T-cell (primary cell): ENCODE measurements at places on chromosomes 13 and 19.

GRCh38 chr19:46530636-46531035, 35.0 kb upstream of the PNMA8B start:
- no peak overlapping the region for H3K4me3 ChIP-seq
- H3K4me1 ChIP-seq = peaks cover 5% of the 10 kb centered on the region
- no peaks in the 10 kb centered on the region for H3K36me3 ChIP-seq
- H3K27me3 ChIP-seq = no peaks in the 10 kb centered on the region
- no peak overlapping the region for H3K27ac ChIP-seq

DNA sequence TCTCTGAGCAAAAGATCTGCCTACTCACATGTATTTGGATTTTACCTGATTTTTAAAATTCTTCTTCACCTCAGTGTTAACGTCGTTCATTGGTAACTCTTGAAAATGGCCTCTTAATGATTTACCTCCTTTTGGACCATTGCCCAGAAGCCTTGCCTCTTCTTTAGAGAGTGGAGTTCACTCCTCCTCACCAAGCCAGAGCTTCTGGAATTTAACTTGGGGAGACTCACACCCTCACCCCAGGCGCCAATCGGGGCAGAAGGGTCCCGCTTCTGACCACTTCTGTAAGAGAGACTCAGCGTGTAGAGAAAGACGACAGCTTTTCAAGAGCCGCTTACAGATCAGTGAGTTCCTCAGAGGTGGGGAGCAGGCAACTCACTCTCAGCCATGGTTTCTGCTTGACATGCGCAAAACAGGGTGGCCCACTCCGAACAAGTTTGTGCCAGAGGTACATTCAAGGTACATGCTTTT, 2.7 kb downstream of the PNMA8C start:
- H3K4me1 ChIP-seq = peaks cover 25% of the 10 kb centered on the region
- H3K27ac ChIP-seq = no peak overlapping the region
- H3K36me3 ChIP-seq = no peaks in the 10 kb centered on the region
- H3K4me3 ChIP-seq = no peak overlapping the region
- H3K27me3 ChIP-seq = peaks cover 68% of the 10 kb centered on the region

DNA sequence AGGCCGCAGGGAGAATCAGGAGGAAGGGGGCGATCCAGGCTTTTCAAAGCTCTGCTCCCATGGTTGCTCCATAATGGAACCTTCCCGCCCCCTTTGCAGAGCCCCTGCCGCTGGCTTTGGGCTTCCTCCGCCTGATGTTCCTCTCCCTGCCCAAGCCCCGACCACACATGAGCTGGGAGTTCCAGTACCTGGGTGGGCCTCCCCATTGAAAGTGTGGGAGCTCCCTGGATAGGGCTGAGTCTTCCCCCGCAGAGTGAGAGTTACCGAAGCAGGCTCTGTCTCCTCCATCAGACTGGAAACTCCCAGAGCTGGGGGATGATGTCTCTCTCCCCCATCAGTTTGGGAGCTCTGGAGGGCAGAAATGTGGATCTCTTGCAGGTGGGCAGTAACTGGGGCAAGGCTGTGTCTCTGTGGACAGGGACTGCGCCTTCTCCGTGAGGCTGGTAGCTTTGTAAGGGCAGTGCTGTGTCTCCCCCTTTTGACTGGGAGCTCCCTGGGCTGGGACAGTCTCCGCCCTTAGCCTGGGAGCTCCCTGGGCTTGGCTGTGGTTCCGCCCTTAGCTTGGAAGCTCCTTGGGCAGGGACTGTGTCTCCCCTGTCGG, 722 bp downstream of the DCAF15 start:
- H3K36me3 ChIP-seq = peaks cover 40% of the 10 kb centered on the region
- peak overlapping the region; percentile 78 for H3K4me3 ChIP-seq
- H3K27me3 ChIP-seq = no peaks in the 10 kb centered on the region
- peak; percentile 11 for DNase-seq
- peak overlapping the region; percentile 57 for H3K27ac ChIP-seq

DNA sequence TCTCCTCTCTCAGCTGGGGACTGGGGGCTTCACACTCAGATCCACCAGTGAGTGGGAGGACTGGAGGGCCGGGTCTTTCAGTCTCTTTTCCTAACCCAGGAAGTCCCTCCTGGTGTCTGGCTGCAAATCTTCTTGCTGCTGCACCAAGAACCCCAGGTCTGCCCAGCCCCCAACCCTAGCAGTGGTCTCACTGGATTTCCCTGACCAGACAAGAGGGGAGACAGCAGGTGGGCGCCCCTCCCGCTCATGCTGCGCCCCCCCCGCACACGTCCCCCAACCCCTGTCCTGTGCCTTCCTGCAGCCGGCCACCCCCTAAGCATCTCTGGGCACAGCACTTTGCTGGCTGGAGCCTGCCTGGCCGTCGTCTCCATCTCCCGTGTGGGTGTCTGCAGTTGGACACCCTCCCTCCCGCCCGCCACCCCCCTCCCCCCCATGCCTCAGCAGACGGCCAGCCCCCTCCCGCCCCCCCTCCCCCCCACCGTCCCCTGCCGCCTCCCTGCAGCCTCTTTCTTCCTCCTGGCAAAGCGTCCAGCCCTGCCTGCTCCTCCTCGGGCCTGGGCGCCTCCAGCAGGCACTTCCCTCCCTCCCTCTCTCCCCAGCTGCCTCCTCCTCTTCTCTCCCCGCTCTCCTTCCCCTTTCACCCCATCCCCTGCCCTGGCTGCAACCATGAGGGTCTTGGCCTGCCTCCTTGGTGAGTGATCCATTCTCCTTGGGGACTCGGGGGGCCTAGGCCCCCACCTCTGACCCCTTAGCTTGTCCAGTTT, at the start of gene SSC5D:
SSC5D (plus strand) TSS at position 513 of the 764 bp plus-strand sequence; CDS start at position 667, 154 bp downstream.
- no peak for DNase-seq
- H3K36me3 ChIP-seq = no peaks in the 10 kb centered on the region
- peaks cover 28% of the 10 kb centered on the region for H3K4me1 ChIP-seq
- H3K27ac ChIP-seq = no peak within 1 kb of the TSS
- no peaks in the 10 kb centered on the region for H3K27me3 ChIP-seq
- no peak within 1 kb of the TSS for H3K4me3 ChIP-seq

GRCh38 chr13:43804461-43805070, 17.8 kb upstream of the ENOX1 start:
- H3K27me3 ChIP-seq = no peaks in the 10 kb centered on the region
- DNase-seq = no peak
- no peaks in the 10 kb centered on the region for H3K36me3 ChIP-seq
- no peaks in the 10 kb centered on the region for H3K4me1 ChIP-seq

DNA sequence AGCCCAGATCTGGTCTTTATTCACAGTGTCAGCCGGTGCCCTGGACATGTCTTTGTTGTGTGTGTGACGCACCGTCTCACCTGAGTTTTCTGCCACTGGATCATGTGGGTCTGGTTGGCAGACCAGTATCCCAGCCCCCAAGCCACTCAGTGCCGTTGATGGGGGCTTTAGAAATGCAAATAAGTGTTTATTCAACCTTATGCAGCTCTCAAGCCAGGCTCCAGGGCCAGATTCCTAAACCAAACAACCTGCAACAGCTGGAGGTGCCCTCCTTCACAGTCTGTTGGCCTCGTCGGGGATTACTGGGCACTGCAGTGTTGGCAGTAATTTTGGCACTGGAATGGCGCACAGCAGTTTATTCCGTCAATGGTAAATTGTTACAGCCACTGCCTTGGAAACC, 21.6 kb downstream of the FAM124A start:
- no peak overlapping the region for H3K4me3 ChIP-seq
- no peaks in the 10 kb centered on the region for H3K36me3 ChIP-seq
- H3K4me1 ChIP-seq = no peaks in the 10 kb centered on the region
- no peaks in the 10 kb centered on the region for H3K27me3 ChIP-seq
- no peak for DNase-seq
- no peak overlapping the region for H3K27ac ChIP-seq

DNA sequence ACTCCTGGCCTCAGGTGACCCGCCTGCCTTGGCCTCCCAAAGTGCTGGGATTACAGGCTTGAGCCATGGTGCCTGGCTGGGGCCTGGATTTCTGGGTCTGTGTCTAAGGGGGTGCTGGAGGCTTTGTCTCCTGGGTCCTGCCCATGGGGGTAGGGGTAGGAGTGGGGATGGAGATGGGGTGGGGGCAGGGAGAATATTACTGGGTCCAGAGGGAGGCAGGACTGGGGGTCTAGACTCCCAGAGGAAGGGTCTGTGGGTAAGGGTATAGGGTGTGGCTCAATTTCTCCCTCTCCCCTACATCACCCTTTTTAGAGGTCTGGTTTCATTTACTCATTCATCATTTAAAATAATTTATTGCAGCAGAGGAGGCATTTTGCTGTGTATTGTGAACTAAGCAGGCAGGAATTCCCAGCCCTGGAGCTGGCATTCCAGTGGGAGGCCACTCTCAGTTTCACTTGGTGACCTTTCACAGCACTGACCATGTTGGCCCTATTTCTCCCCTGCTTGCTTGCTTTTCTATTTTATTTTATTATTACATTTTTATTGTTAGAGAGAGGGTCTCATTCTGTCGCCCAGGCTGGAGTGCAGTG, 810 bp upstream of the NFKBID start:
- H3K36me3 ChIP-seq = peaks cover 7% of the 10 kb centered on the region
- peak overlapping the region; percentile 99 for H3K27ac ChIP-seq
- H3K4me3 ChIP-seq = peak overlapping the region; percentile 97
- peaks cover 32% of the 10 kb centered on the region for H3K4me1 ChIP-seq
- DNase-seq = no peak

GRCh38 chr19:45442778-45443461, 19.2 kb upstream of the ERCC1 start:
- H3K36me3 ChIP-seq = no peaks in the 10 kb centered on the region
- peaks cover 7% of the 10 kb centered on the region for H3K27me3 ChIP-seq
- H3K27ac ChIP-seq = peak overlapping the region; percentile 78
- DNase-seq = peak; percentile 45

DNA sequence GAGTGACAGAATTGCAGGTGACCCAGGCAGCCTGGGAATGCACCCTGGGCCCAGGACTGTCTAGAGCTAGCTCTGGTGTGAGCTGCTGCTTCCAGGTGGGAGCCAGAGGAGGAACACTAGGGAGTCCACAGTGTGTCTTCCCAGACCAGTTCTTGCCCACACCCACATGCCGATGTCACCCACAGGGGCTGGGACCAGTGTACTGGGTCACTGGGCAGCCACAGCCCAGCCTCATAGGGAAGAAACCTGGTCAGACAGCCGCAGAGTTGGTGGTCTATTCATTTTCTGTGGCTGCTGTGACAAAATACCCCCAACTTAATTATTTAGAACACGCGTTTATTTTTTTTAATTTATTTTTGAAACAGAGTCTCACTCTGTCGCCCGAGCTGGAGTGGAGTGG, 3.1 kb downstream of the RNF225 start:
- H3K4me3 ChIP-seq = no peak overlapping the region
- no peak overlapping the region for H3K27ac ChIP-seq
- peaks cover 4% of the 10 kb centered on the region for H3K4me1 ChIP-seq
- H3K27me3 ChIP-seq = peaks cover 38% of the 10 kb centered on the region

DNA sequence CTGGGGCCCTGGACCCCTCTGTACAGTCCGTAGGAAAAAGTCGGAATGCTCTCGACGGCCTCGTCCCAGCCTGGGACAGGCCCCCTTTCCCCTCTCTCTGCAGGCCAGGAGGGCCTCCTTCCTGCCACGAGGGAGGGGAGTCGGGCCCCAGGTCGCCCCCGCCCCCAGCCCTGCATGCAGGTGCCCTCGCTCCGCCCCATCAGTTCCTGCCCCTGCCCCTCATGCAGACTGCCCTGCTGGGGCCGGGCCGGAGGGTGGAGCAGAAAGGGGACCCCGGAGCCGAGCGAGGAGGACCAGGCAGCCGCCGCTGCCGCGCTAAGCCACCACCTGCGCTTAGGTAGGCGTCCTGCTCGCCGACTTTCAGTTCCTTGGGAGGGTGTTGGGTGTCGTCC, 7.3 kb downstream of the LYL1 start:
- peaks cover 54% of the 10 kb centered on the region for H3K27me3 ChIP-seq
- DNase-seq = no peak
- peak overlapping the region; percentile 27 for H3K4me3 ChIP-seq
- no peaks in the 10 kb centered on the region for H3K36me3 ChIP-seq
- peaks cover 23% of the 10 kb centered on the region for H3K4me1 ChIP-seq

DNA sequence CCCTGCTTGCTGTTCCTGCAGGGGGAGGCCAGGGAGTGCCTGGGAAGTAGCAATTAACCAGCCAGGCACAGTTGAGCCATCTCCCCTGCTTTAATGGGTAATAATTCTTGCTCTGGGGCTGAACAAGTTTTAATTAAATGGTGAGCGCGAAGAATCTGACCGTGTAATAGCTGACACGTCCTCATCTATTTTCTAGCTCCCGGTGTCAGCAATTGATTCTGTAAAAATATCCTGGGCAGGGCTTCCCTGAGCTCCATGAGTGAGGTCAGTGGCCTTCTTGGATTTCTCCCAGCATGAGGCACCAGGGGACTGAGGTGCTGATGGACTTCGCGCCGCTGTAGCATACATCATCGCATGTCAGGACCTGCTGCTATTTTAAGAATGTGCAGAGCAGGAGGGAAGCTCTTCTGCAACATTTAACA, 26.9 kb downstream of the SIPA1L3 start:
- no peak overlapping the region for H3K4me3 ChIP-seq
- H3K27ac ChIP-seq = no peak overlapping the region
- no peaks in the 10 kb centered on the region for H3K36me3 ChIP-seq
- H3K4me1 ChIP-seq = no peaks in the 10 kb centered on the region
- no peak for DNase-seq

GRCh38 chr19:23062921-23063320, 53.9 kb upstream of the ZNF730 start:
- H3K36me3 ChIP-seq = no peaks in the 10 kb centered on the region
- no peak overlapping the region for H3K27ac ChIP-seq
- no peak for DNase-seq
- no peaks in the 10 kb centered on the region for H3K27me3 ChIP-seq
- no peaks in the 10 kb centered on the region for H3K4me1 ChIP-seq
- no peak overlapping the region for H3K4me3 ChIP-seq

DNA sequence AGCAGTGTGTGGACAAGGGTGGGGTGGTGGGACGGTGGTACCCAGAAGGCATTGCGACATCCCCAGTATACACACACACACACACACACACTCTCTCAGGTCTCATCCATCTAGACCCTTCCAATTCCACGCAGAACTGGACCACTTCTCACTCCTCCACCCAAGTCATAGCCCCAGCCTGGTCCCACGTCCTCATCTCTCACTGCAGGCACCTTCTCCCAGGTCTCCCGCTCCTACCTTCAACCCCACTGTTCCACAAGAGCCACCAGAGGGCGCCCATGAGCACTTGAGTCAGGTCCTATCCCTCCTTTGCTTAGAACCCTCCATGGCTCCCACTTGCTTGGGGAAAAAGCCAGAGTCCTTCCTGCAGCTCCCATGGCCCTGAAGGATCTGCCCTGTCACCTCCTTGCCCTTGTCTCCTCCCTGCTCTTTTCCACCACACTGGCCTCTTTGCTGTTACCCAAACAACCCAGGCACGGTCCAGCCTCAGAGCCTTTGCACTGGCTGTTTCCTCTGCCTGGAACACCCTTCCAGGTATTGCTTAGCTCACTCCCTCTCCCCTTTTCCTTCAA, 62.6 kb downstream of the IER2 start:
- H3K4me3 ChIP-seq = no peak overlapping the region
- peaks cover 34% of the 10 kb centered on the region for H3K4me1 ChIP-seq
- no peaks in the 10 kb centered on the region for H3K36me3 ChIP-seq
- H3K27me3 ChIP-seq = no peaks in the 10 kb centered on the region
- no peak overlapping the region for H3K27ac ChIP-seq
